Bronchial epithelial cell (primary cell): ENCODE measurements at places on chromosomes 7 and 10. TPM values are rescaled to one million over a fixed set of nuclear protein-coding genes. Genes with fewer than 3 reads are reported as not detected.

The SPDYE5 gene
- not detected in 2 replicates for total RNA-seq

The TRIM50 gene
- not detected in 2 replicates for total RNA-seq

The NKX6-2 gene
- total RNA-seq: under 0.01 TPM in 1 of 2 replicates, not detected in the other

GRCh38 chr10:10847387-10847786 is 170.3 kb upstream of the CELF2 start:
- no peak for DNase-seq

- no peak for DNase-seq
Observed at GRCh38 chr7:35480806-35481205, 214.1 kb downstream of the HERPUD2 start.

GRCh38 chr7:37363536-37364491 is 84.8 kb downstream of the ELMO1 start:
- no peak for DNase-seq

GRCh38 chr10:74275755-74276290 is 124.8 kb downstream of the ADK start:
- DNase-seq: no peak

DNA sequence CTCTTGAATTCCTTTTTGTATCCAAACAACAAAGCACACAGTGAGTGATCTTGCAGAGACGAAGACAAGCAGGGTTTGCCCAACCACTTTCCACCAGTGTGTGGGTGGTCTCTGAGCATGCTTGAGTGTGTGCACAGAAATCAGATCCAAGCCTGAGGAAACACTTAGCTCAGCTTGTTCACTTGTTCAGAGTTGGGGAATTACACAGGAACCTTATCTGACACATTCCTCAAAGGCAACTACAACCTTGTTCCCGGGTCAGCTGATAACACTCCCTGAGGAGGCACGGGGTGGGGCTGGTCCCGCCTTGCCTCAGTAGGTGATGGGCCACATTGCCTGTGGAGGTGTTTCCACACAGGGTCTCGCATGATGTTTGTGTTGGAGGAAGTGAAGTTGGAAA is 216.9 kb downstream of the DYNC1I1 start:
- DNase-seq: peak; percentile 1

GRCh38 chr7:44305564-44306507 is 19.6 kb downstream of the CAMK2B start:
- no peak for DNase-seq

GRCh38 chr10:69896606-69897231 is 95.0 kb downstream of the COL13A1 start:
- no peak for DNase-seq

DNA sequence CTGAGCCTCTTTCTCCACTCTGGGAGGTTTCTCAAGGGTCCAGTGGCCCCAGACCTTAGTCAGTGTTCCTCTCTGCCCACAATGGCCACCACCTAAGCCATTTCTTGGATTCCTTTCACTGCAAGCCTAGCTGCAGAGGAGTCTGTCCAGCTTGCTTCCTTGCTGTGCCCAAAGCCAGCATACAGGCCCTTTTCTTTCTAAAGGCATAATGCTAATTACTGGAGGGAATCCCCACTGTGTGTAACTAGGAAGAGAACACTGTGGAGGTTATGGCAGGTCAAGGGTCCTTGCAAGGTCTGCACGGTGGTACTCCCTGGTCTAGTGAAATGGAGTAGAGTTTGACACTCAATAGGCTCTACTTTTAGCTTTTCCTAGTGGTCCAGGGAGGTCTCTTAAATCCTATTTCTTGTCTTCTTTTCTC is 70.4 kb upstream of the CC2D2B start:
- DNase-seq: no peak

GRCh38 chr10:37535459-37536246 is 321.8 kb downstream of the ZNF248 start:
- DNase-seq: no peak

- DNase-seq: no peak
Observed at GRCh38 chr10:96360766-96361165, 2.0 kb upstream of the OPALIN start.

DNA sequence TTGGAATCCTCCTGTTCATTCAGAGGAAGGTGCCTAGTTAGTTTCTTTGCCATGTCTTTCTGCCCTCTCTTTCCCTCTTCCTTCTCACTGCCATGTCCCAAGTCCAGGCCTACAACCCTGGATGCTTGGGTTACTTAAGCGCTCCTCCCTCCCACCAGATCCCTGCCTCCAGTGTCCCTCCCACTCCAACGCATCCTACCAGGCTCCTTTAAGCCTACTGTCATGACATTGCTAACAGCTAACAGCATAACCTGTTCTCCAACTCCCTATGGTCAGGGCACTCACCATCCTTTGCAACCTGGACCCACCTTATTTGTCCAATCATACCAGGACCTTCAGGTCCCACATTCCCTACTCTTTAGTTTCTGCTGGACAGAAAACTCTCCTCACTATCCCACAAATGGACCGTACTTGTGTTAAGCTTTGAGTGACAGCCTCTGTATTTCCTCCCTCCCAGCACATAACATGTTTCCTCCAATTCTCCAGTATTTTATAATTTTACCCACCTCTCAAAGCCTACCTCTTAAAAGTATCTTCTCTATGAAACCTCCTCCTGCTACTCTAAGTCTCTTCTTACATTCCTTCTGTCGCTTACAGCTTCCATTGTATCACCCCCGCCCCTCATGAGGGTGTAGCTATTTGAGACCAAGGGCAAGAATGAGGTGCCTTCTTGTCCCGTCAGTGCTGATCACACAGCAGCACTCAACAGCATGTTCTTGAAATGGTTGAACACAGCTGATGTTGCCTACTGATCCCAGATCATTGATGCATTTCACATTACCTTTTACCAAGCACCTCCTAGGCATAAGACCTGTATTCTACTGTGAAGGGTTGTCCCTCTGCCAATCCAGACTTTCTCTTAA is 1.7 kb downstream of the BLNK start:
- DNase-seq: no peak

DNA sequence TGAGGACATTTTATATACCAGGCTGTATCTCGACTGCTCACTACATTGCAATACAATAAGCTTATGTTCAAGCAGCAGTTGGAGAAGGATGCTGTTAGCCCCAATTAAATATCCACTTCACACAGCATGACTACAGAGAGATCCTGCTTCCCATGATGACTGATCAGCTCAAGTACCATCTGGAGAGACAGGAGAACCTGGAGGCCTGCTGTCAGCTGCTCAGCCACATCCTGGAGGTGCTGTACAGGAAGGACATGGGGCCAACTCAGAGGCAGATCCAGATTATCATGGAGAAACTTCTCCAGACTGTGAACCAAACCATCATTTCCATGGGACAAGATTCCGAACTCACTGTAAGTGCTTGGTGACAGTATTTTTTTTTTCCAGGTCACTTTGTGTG is 22.5 kb downstream of the RNF133 start:
- no peak for DNase-seq
